ENCODE measurements at places on chromosomes 2 and 18.

- DNase-seq: no peak
These were observed 1713.5 kb upstream of the SLC39A10 start for GRCh38 chr2:193943406-193943960.

- no peak for DNase-seq
These were observed 104.6 kb upstream of the COL3A1 start for GRCh38 chr2:188869550-188869949.

GRCh38 chr2:38495880-38496279, 106.8 kb downstream of the HNRNPLL start:
- DNase-seq: no peak

DNA sequence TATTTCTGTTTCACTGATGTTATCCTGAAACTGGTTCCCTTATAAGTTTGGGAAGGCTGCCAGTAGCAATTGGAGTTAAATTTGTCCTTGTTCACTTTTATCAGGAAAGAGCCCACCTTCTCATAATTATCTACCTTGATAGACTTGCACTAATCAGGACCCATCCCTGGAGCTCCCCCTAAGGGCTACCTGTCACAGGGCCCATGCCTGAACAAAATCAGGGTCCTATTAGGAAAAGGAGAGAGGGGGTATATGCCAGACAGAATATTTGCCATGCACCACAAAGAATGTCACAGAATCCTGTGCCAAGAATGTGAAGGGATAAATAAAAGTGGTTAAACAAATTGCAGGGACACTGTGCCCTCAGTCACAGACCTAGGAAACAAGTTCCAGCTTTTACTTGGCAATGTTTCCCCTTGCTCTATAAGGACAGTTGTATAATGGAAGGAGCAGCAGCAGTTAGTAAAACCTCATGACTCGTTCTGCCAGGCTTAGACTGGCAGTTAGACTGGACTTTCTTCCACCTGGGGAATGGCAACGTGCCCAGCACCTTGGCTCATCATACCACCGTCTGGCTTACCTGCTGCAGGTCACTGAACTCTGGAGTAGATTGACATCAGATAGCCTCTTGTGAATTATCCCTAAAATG, 32.3 kb upstream of the VWC2L start:
- no peak for DNase-seq

DNA sequence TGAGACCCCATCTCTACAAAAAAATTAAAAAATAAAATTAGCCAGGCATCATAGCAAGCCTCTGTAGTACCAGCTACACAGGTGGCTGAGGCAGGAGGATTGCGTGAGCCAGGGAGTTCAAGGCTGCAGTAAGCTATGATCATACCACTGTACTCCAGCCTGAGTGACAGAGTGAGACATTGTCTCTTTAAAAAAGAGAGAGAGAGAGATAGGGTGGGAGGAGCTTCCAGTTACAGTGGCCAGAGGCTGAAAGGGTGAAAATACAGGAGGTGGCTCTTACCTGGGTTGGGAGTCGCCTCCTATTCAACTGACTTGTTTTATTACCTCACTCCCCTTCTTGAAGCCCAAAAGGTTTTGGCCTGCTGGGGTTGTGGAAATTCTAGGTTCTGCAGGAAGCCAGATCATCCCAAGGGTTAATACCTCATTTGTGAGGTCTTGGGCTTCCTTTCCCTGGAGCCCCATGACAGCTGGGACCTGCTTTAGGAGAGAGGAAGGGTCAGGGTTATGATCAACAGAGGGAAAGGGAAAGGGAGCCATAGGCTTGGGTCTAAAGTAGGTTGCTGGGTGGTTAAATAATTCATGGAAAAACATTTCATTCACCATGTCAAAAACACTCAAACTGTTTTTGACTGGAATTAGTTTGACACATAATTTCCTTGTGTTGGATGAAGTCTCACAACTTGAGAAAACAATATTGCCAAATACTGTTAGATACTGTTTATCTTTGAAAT, 17.4 kb downstream of the DYNC2LI1 start:
- DNase-seq: no peak

- peak; percentile 20 for DNase-seq
These were observed 13.4 kb upstream of the CELF4 start for GRCh38 chr18:37578886-37579513.

- no peak for DNase-seq
These were observed 647.9 kb downstream of the PLCL1 start for GRCh38 chr2:198452327-198452726.

All from right cardiac atrium (tissue), 5 donors.